Stimulated activated CD8-positive, alpha-beta memory T cell treated with anti-CD3 and anti-CD28 coated beads, Interleukin-7, amount 100 ng/mL, for 1 hour (primary cell): ENCODE measurements at places on chromosomes 11 and 22.

- no peak for DNase-seq
Observed at GRCh38 chr11:2791521-2792380, 92.0 kb upstream of the KCNQ1OT1 start.

DNA sequence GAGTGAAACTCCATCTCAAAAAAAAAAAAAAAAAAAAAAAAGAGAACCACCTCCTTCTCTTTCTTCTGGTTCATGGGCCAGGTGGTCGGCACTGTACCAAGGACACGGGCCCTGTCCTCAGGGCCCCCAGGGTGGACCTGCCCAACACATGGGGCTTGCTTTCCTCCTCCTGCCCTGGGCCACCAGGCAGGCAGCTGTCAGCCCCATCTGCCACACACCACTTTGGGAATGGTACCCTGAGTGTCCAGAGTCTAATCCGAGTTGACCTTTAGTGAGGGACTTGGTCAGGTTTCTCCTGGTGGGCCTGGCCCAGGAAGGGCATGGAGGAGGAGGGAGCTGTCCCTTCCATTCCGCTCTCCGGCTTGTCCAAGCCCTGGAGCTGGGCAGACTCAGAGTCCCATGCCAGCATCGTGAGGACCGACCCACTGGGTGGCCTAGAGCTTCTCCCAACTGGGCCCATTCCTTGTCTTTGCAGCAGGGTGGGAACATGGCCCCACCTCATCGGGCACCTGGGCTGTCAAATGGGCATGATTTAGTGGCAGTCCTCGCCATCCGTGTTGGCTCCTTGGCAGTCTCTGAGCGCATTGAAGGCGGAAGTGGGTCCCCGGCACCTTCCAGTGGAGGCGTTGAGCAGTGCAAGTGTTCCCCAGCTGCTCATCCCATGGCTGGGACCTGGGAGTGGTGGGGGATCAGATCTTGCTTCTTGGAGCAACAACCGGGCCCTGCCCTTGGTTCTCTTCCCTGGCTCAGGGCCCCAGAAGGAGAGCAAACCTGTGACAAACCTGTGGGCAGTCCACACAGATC lies 94.8 kb downstream of the BCR start:
- no peak for DNase-seq

GRCh38 chr11:34405079-34405858 lies 33.5 kb upstream of the CAT start:
- no peak for DNase-seq

GRCh38 chr11:93477684-93478234 lies 65.4 kb downstream of the SMCO4 start:
- no peak for DNase-seq

- no peak for DNase-seq
Observed at GRCh38 chr11:34929794-34930763, 13.7 kb downstream of the PDHX start.

DNA sequence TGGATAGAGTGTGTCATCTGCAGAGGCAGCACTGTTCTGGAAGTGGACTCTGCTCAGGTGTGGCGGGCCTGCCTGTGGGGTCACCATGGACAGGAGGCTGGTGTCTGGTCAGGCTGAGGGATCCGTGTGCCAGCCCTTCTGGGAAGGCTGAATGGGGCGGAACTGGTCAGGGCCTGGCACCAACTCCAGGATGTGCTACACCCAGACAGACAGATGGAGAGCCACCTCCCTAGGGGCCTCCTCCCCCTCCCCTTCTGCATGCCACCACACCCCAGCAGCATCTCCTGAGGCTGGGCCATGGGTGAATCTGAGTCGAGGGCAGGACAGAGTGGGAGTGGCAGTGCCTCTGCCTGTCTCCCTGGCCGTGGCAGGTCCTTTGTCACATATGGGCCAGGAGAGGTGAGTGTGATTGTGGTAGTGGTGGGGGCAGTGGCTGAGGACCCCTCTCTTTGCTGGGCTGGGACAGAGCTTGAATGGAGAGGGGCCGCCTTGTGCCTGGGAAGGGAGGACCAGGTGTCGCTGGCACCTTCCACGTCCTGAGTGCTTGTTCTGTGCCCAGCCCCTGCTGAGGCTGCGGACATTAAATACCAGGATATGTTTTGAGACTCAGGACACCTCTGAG lies 29.1 kb downstream of the ST3GAL4 start:
- no peak for DNase-seq

DNA sequence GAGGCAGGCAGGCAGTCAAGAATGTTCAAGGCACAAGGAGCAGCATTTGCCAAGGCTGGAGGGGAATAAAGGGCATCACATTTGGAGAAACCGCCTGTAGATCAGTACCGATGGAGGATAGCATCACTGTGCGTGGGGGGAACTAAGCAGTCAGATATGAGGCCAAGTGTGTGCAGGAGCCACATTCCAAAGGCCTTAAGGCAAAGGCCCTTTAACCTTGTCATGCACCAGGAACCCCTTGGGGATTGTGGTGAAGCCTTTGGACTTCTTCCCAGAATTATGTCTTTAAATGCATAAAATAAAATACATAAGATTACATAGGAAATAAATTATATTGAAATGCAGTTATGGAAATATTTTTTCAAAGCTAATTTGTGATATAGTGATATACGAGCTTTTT lies 532.1 kb downstream of the BUD13 start:
- DNase-seq: no peak

DNA sequence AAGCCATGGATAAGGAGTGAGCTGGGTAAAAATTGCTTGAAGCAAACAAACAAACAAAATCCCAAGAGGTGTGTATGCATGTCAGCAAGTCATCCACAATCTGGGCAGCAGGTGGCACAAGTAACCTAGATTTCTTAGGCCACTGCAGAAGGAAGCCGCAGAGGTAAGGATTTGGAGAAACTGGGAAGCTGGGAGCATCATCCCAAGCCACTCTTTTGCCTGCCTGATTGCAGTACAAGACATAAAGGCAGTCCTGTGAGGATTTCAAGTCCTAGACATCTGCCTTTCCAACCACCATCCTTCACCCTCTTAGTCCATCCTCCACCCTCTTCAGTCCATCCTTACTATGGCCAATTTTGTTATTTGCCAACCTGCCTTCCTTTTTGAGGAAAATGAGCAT lies 67.2 kb upstream of the BMAL1 start:
- DNase-seq: no peak
